Stimulated activated CD4-positive, alpha-beta T cell treated with anti-CD3 and anti-CD28 coated beads, Interleukin-1b, Interleukin-23, amount 100 ng/mL, for 4 hours (primary cell): ENCODE measurements at places on chromosomes 2 and 18.
A peak's percentile ranks its signal among the peaks of the same experiment; 100 is the strongest.

DNA sequence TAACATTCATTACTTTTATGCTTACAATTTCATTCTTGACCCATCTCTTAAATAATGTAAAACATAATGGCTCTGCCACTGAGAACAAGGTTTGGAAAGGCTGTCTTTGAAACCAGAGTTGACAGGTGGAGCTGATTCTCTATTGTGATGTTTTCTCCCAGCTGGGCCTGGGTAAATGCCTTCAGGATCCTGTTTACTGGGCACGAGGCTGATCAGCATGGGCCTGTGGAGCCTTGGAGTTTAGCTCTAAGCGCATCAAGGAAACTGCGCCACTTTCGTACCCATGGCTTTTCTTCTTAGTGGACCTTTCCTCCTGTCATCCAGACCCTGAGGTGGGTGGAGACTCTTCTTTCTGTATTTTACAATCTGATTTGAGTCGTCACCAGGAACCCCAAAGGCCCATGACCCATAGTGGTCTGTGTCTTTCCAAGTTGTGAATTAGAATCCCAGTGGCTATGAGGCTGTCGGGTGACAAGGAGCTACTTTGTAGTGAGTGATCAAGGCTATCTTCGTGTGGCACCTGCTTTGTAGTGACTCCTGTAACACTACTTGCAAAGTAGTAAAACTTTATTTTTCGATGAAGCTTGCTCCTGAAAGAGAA lies 123.1 kb downstream of the LPIN1 start:
- DNase-seq: no peak

- DNase-seq: no peak
Observed at GRCh38 chr2:44246840-44247369, 28.4 kb upstream of the SLC3A1 start.

- DNase-seq: peak; percentile 41
Observed at GRCh38 chr2:165293440-165294420, 54.5 kb downstream of the SCN2A start.

- no peak for DNase-seq
Observed at GRCh38 chr2:68344031-68344430, 21.1 kb upstream of the PLEK start.

- DNase-seq: no peak
Observed at GRCh38 chr2:64455545-64455944, 1.6 kb downstream of the LGALSL start.

DNA sequence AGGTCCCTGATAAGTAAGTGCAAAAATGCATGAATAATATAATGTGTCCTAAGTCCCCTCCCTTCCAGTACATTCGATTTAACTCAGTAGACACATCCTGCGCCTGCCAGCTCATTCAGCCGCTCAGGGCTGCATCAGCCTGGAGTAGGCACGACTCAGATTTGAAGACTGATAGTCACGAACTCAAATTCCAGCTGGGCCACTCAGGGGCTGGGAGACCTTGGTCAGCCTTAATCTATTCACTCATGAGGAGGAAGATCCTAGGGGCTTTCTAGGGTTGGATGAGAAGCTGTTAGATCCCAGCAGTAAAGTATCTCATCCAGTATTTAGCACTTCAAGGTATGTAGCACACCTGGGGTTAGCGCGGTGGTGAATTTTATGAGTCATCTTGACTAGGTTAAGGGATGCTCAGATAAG lies 98.9 kb upstream of the ODC1 start:
- DNase-seq: no peak

- no peak for DNase-seq
Observed at GRCh38 chr18:49174478-49174877, 223.7 kb upstream of the SMAD7 start.

DNA sequence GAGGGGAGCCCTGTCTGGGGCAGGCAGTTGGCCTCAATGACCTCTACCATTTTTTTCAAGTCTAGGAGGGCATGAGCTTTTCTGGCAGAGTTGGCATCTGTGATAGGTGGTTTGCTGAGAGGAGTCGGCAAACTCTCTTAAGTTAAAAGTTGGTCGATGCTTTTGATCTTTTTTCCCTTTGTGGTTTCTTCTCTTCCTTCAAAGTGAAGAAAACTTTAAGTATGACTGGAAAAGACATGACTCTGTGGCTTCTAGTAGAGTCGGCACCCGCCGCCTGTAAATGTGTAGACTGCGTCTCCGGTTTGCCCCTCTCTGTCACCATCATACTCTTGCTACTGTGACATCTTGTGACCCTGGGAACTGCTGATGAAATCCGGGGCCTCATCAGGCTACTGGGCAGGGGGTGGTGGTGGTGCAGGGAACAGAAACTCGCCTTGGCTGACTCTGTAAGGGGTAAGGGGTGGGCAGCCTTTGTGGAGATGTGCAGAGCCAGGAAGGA lies 21.1 kb downstream of the INPP5D start:
- peak; percentile 39 for DNase-seq

DNA sequence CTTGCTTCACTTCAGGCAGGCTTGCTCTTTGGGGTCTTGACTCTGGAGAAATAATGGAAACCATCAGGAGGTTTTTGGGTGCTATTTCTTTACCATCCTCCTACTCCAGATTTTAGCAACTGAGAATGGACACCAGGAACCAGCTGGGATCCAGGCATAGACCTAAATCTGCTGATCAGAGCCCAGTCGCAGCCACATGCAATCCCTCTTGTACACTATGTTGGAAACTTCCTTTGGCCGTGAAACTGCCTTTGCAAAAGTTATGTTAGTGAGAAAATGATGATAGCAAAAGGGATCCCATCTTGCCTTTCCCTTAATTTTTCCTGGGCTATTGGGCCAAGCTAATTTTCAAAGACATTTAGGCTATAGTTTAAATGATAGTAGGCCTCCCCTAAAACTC lies 158.8 kb upstream of the ARL4C start:
- DNase-seq: no peak

DNA sequence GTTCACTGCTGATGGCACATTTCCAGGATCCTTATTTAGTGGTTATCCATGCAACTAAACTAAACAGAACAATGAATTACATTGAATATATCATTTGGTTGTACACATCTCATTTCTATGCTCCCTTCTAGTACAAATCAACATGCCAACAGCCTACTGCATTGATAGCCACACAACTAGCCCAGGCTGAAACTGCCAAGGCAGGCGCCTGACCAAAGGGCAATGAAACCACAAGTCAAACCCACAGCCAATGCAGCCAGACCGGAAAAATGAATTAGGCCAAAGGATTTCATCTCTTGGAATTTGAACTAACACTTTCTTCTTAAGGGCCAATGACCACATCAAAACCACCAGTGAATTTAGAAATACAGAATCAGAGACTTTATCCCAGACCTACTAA lies 196.4 kb downstream of the NOL4 start:
- DNase-seq: no peak

DNA sequence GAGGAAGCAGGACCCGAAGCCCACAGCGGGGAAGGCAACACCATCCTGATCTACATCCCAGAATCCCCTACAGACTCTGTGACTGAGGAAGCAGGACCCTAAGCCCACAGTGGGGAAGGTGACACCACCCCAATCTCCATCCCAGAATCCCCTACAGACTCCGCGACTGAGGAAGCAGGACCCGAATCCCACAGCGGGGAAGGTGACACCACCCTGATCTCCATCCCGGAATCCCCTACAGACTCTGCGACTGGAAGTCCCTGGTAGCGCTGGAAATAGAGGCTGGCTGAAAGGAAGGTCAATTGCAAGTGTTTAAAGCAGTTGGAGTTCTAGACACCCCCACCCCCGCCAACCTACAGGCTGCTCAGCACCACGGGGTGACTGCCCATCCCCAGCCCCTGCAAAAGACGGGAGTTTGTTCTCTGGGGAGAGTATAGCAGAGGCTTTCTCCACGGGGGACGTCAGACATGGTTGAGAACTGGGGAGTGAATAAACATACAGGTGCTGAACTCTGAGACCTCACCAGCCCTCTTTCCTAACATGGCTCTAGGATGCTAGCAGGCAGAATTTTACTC lies 21.0 kb downstream of the CIB4 start:
- no peak for DNase-seq

DNA sequence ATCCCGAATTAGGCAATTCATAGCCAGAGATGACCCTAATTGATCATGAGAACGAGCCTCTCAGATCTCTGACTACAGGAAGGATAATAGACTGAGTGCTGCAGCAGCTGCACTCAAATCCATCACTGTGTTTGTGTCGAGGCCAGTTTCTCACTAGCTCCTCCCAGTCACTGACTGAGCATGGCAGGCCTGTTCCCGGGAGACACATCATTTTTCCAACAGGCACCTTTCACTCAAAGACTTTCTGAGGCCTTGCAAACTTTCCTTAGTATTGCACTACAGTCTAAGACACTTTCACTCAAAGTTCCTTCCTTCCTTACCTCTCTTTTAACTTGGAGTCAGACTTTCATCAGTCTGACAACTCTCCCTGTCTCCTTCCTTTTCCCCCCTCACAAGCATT lies 13.7 kb downstream of the SOS1 start:
- no peak for DNase-seq

- DNase-seq: no peak
Observed at GRCh38 chr18:79552696-79553095, 126.9 kb upstream of the CTDP1 start.

DNA sequence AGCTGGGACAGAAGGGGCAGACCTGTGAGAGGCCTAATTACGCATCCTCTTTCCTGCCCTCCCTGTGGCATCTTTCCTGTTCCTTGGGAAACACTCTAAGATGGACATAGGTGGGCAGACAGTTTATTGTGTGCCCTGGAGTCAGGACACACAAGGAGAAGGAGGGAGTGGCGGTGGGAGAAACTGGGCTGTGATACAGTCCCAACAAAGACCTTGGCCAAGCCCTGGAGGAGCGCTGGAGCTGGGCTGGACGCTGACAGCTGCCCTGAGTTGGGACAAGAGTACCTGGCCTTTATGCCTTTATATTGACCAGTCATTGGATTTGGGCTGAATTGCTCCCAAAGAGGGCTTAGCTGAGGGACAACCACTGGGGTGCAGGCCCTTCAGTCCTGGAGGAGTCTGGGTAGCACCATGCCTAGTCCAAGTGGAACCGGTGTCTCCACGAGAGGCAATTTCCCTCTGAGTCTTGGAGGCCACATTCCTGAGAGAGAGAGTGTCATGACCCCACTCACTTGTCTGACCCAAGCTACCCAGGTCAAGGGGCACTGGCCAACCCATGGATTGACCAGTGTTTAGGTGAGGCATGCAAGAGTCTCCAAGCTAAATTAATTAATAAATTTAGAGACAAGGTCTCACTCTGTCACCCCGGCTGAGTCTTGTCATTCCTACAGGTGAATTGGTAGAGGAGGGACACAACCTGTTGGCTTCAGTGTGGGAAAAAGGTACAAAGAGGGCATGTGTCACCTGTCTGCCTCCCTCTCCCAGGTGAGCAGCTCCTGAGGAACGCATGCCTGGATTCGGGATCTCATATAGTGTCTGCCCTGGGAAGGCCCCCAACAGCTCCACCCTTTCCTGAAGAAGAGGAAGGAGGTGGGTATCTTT lies 107.1 kb upstream of the ST3GAL5 start:
- no peak for DNase-seq

- no peak for DNase-seq
Observed at GRCh38 chr2:233119123-233119522, 59.0 kb downstream of the INPP5D start.

- no peak for DNase-seq
Observed at GRCh38 chr2:163200741-163201140, 362.2 kb upstream of the KCNH7 start.

DNA sequence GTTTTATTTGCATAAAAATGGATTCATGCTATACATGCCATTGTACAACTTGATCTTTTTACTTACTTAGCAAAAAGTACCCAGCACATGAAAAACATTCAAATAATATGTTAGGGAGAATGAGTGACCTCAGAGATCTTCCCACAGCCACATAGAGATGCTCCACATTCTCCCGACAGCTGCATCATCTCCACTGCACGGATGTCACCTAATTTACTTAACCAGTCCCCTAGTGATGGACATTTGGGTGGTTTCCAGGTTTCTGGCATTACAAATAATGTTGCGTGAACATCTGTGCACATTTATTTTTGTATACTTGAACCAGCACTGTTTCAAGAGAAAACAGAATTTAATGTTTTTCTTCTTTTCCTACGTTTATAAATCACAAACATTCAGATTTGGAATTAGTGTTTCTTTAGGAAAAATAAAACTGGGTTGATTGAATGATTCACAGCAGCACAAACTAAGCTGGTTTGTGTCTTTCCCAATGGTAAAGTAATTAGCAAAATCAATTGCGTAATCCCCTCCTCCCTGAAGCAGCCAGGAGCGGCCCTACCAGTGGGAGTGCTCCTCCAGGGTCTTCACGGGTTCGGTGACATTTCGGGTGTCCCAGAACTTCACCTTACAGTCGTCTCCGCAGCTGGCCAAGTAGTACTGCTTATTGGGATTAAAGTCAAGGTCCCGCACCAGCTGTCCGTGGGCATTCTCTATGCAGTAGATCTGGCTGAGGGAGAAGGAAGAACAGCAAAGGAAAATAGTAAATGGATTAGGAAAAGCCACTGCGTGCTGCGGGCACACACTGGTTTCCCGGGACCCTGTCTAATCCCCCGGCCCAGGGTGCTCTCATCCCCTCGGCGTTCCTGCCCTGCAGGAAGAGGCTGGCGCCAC lies 183.9 kb downstream of the EIPR1 start:
- no peak for DNase-seq

GRCh38 chr2:215536510-215536909 lies 100.6 kb upstream of the FN1 start:
- DNase-seq: no peak

GRCh38 chr18:77023102-77023782 lies 109.3 kb downstream of the MBP start:
- no peak for DNase-seq

- DNase-seq: no peak
Observed at GRCh38 chr18:12336887-12337286, 28.8 kb downstream of the TUBB6 start.

- DNase-seq: no peak
Observed at GRCh38 chr2:42801381-42801780, 9.0 kb upstream of the HAAO start.

DNA sequence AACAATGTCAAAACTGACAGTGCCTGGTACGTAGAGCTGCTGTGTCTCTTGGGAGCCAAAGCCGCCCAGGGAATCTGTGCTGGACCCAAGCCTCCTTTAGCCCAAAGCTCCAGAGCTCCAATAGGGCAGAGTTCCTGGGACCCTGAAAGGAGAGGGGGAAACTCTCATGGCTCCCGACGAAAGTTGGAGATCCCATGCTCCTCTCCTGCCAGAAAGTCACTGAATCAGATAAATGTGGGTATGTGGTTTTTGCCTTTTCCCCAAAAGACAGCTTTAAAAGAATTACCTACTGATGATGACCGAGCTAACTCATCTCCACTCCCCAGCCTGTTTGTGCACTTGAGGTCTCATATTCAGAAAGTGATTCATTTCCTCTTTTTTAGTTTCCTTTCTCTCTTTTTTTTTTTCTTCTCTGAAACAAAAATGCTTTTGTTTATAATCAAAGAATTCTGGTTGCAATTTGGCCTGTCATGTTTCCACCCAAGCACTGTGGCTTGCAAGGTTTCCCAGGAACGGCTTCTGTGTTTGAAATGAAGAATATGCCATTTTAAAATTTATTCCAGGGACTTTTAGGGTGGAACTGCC lies 14.1 kb upstream of the PMAIP1 start:
- DNase-seq: no peak

- no peak for DNase-seq
Observed at GRCh38 chr2:239157269-239157668, 243.6 kb downstream of the HDAC4 start.
